ENCODE measurements at places on chromosomes 12 and 14.
A peak's percentile ranks its signal among the peaks of the same experiment; 100 is the strongest.

GRCh38 chr14:89543425-89543790, 126.4 kb upstream of the FOXN3 start:
- no peak for DNase-seq

GRCh38 chr12:26346736-26347135, 151.4 kb downstream of the SSPN start:
- no peak for DNase-seq

GRCh38 chr12:58529897-58530741, 390.2 kb downstream of the LRIG3 start:
- DNase-seq: no peak

- no peak for DNase-seq
These were observed 14.0 kb downstream of the OR6S1 start for GRCh38 chr14:20627346-20628027.

DNA sequence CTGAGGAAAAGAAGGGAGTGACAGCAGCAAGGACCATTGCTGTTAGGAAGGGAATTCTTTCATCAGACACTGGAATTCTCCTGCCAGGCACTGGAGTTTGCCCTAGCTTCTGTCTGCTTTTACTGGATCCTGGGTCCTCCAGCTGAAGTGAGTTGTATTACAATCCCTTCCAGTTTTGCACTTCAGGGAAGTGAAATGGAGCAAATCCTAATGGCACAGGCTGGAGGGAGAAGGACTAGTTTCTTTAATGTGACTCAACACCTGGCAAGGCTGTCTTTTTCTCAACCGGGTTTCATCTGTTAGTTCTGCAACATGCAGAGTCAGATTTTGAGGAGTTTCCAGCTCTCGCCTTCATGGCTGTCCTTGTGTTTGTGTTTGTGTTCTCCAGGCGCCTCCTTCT, 45.8 kb downstream of the ETV6 start:
- DNase-seq: no peak

GRCh38 chr14:101845896-101846295, 84.4 kb downstream of the PPP2R5C start:
- no peak for DNase-seq

GRCh38 chr12:28610401-28611114, 420.3 kb downstream of the CCDC91 start:
- no peak for DNase-seq

GRCh38 chr14:86902176-86902950, 1090.6 kb downstream of the GALC start:
- no peak for DNase-seq

DNA sequence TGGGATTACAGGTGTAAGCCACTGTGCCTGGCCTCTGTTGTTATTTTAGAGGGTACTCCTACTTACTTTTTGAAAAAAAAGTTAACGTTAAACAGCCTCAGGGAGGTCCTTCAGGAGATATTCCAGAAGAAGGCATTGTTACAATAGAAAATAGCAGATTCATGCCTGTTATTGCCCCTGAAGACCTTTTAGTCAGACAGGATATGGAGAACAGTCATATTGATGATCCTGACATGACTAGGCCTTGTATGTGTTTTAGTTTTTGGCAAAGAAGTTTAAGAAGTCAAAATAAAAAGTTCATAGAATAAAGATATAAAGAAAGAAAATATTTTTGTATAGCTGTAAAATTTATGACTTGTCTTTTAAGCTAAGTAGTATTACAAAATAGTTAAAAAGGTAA, 45.3 kb downstream of the WASHC3 start:
- DNase-seq: no peak

- no peak for DNase-seq
These were observed 52.9 kb upstream of the OXA1L start for GRCh38 chr14:22713631-22713950.

- no peak for DNase-seq
These were observed 58.0 kb downstream of the NTF3 start for GRCh38 chr12:5489760-5490406.

- no peak for DNase-seq
These were observed 130.6 kb upstream of the MDM1 start for GRCh38 chr12:68462803-68463202.

GRCh38 chr12:12506496-12506890, 56.2 kb downstream of the DUSP16 start:
- no peak for DNase-seq

DNA sequence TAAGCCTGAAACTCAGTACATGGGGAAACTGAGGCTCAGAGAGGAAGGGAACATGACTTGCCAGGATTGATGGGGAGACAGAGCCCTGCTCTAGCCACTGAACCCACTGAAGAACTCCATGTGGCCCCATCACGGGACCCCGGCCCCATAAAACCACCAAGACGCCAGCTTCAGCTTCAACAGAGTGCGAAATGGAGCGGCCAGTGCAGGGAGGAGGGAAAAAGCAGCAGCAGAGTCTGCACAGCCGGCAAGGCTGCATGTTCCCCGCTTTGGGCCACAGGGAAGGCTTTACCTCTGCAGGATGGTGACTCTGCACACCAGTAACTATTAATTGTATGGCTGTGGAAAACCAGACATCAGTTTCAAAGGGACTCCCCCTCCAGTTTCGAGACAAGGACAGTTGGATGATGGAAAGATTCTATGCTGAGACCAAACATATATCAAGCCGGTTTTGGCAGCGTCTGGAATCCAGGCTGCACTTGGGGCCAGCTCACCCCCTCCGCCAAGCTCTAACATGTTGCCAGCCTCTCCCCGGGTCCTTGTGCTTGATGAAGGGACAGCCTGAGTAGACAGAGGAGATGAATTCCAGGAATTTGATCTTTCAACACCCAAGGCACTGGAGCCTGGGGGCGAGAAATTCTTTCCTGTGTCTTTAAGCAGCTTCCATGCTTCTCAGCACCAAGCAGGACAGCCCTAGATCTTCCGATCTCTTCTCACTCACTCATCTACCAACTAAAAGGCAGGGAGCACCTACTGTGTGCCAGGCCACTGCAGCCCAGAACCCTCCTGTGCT, 55.7 kb upstream of the BCL11B start:
- no peak for DNase-seq

GRCh38 chr12:94762259-94762942, 112.0 kb upstream of the TMCC3 start:
- no peak for DNase-seq

DNA sequence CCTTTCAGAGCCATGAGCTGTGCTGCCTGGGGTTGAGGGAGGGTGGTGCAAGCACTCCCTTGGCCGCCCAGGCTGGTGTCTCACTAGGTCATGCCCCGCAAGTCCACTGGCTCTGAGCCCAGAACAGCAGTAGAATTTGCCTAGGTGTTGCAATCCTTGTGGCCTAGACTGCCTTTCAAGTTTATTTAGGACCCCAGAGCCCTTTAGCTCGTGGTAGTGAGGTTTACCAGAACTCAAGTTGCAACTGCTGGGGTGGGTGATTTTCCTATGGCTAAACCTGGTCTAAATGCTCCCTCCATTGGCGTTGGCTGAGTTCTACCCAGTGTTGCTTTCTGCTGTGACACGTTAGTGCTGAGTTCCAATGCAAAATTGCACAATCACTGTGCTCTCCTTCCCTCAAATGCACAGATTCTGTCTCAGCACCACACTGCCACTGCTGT, 287.2 kb downstream of the BCAT1 start:
- no peak for DNase-seq

DNA sequence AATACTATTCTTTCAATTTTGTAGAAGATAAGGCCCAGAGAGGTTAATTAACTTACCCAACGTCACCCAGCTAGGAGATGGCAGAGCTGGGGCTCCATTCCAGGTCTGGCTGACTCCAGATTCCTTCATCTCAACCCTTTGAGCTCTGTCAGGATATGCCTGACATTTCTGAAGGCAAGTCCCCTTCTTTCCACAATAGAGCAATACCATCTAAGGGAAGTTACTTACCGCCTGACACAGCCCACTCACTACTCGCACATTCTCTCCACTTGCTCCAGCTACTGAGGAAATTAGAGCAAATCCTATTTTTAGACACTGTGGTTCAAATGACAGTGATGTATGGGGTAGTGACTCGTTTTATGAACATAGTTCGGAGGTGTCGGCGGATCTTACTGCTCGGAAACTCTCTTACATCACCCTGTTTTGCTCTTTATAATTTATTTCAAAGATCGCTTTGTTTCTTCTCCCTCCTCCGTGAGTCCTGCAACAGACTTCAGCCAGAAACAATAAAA, 2.0 kb upstream of the WSCD2 start:
- DNase-seq: no peak

GRCh38 chr14:32984241-32984930, 45.7 kb downstream of the NPAS3 start:
- DNase-seq: no peak

DNA sequence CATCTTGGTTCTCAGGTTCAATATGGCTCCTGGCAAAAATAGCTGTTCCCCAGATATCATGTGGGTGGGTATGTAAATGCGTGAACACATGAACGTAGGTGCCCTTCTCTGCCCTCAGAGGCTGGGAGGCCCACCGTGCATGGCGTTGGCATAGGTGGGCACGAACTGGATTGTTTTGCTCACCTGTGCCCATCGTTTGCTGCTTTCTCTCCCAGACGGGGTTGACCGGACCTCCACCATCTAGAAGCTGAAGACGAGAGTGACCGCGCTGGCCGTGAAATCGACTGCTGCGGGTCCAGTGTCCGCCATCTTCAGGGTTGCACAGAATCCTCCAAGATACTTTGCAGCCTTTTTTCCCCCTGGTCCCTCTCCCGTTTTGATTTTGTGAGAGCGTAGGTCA, 113.9 kb downstream of the GCH1 start:
- DNase-seq: no peak

GRCh38 chr12:118103601-118104382, at the start of gene VSIG10:
Gene VSIG10, minus strand, starts transcription at chr12:118104011. Its CDS starts 340 bp downstream, at chr12:118103671.
- no peak for DNase-seq

- no peak for DNase-seq
These were observed 9.4 kb upstream of the TCHP start for GRCh38 chr12:109890620-109891170.

GRCh38 chr12:48183876-48184548, 568 bp downstream of the CCDC184 start:
- no peak for DNase-seq

DNA sequence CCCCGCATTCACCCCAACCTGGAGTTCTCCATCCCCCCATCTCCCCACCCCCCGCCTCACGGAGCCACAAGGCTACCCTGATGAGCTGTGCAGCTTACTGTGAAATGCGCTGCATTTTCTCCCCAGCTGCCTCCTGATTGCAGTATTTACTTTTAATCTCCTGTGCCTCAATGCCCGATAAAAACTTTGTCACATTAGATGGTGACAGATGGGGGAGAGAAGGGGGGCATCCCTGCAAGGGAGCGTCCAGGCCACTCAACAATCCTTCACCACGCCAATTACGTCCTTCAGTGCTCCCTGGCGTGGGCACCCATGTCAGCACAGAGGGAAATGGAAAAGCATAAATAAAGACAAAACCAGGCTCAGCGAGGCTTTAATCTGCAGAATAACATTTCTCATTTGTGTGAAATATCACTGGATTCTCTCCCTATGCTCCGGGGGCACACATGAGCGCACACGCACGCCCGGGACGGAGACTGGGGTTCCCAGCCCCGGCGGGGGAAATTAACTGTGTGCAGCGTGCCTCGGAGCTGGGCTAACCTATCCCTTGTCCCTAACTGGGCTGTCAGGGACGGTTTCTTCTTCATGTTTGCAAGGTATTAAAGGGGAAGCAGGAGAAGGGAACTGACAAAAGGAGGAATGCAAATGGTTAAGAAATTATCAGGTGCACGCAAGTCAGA, 186.7 kb upstream of the VASH1 start:
- peak; percentile 76 for DNase-seq

DNA sequence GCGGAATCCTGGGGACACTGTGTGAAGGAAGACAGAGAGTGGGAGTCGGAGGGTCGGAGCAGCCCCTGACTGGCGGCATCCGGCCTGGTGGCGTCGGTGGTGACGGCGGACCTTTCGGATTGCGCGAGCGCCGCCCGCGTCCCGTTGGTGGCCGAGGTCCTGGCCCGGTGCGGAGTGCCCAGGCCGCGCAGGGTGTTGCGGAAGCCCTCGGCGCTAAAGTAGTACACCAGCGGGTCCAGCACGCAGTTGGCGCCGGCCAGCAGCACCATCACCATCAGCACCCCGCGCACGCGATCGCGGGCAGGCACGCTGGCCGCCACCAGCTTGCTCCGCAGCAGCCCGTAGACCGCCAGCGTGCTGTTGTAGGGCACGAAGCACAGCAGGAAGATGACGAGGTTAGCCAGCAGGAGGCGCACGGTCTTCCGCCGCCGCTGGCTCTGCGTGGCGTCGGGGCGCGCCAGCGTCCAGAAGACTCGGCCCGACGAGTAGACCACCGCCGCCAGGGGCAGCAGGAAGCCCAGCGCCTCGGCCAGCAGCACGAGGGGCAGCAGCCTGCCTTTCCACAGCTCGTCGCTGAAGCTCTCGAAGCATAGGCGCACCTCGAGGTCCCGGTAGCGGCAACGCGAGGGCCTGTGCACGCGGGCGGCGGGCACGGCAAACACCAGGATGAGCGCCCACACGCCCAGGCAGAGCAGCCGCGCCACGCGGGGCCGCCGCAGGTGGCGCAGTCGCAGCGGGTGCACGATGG, 13.1 kb upstream of the CHD4 start:
- no peak for DNase-seq

DNA sequence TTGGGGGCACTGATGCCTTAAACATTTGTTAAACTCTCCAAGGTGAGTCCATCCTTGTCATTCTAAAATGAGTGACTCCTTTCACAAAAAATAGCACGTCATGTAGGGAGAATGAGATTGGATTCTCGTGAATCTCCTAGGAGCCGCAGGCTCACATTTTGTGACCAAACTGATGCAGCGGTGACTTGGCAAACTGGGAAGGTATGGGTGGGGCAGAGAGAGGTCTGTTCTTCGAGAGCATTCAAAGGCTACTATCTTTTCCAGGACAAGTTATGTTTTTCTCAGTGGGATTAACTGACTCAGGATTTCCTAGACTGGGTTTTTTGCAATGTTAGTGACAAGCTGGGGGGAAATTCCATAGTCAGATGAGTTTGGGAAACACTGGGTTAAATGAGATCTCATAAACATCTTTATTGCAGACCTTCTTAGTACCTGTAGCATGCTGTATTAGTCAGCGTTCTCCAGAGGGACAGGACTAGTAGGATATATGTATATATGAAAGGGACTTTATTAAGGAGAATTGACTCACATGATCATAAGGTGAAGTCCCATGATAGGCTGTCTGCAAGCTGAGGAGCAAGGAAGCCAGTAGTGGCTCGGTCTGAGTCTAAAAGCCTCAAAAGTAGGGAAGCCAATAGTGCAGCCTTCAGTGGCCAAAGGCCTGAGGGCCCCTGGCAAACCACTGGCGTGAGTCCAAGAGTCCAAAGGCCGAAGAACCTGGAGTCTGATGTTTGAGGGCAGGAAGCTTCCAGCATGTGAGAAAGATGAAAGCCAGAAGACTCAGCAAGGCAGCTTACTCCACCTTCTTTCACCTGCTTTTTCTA, 61.0 kb downstream of the FOXN4 start:
- no peak for DNase-seq

Measured in NCI-H1694 (cell line).